ENCODE measurements at places on chromosomes 16 and 17. TPM values are rescaled to one million over a fixed set of nuclear protein-coding genes. Genes with fewer than 3 reads are reported as not detected.

The CACNB1 gene
- total RNA-seq = 7.7 TPM

The KRT16 gene
- total RNA-seq = not detected

The CALB2 gene
- total RNA-seq = under 0.01 TPM

The GPR179 gene
- under 0.01 TPM for total RNA-seq

The GP1BA gene
- not detected for total RNA-seq

The ODAD4 gene
- 0.43 TPM for total RNA-seq

The CCL17 gene
- not detected for total RNA-seq

The HYDIN gene
- total RNA-seq = 2.3 TPM

The CUEDC1 gene
- total RNA-seq = 21.6 TPM

The GUCY2D gene
- total RNA-seq = under 0.01 TPM

The ASGR1 gene
- 0.43 TPM for total RNA-seq

The NPLOC4 gene
- 96.7 TPM for total RNA-seq

The TUBD1 gene
- 4.2 TPM for total RNA-seq

The KRTAP1-1 gene
- not detected for total RNA-seq

The CLDN9 gene
- total RNA-seq = not detected

The RSKR gene
- total RNA-seq = 5.6 TPM

The ZFHX3 gene
- 6.8 TPM for total RNA-seq

The SARM1 gene
- 12.9 TPM for total RNA-seq

The OTOP2 gene
- not detected for total RNA-seq

The C16orf74 gene
- 8.2 TPM for total RNA-seq

The KRT15 gene
- 0.43 TPM for total RNA-seq

The CDH1 gene
- not detected for total RNA-seq

The TRPV2 gene
- 53.5 TPM for total RNA-seq

The HOXB5 gene
- 0.32 TPM for total RNA-seq

The THRA gene
- total RNA-seq = 19.0 TPM
